GF-D8 (cell line): ENCODE measurements at places on chromosomes 11 and 22.

- no peak for DNase-seq
These were observed 30.2 kb downstream of the HTR3B start for GRCh38 chr11:113934761-113935160.

- DNase-seq = no peak
These were observed 68.5 kb downstream of the GAB2 start for GRCh38 chr11:78349114-78349513.

DNA sequence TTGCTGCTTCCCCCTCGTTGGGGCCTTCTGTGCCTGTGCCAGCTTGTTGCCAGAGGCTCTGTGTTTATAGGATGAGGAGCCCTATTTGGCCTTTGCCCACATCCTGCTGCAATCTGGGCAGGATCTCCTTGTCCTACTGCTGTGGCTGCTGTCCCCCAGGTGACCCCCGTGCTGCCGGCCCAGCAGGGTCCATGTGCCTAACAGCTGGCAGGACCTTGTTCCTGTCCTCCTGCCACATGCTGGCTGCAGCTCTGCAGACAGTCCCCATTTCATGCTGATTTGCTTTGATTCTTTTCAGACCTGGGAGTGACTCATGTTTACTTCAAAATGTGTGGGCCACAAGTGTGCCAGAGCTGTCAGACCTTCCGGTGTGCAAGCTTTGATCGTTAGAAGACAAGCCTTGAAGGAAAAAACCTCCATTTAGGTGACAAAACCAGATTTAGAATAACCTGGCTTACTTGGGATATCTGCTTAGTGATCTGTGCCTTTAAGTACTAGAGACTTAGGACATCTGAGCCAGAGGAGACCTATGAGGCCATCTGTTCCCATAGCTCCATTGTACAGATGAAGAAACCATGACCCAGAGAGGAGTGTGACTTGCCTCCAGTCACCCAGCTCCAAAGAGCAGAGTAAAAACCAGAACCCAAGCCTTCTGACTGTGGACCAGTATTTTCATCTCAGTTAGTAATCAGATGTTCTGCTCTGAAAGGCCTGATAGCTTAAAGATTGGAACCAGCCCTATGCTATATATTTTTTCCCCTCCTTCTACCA lies 11.1 kb downstream of the NAV2 start:
- no peak for DNase-seq

- DNase-seq = no peak
These were observed 27.2 kb downstream of the SHANK3 start for GRCh38 chr22:50699756-50700386.

DNA sequence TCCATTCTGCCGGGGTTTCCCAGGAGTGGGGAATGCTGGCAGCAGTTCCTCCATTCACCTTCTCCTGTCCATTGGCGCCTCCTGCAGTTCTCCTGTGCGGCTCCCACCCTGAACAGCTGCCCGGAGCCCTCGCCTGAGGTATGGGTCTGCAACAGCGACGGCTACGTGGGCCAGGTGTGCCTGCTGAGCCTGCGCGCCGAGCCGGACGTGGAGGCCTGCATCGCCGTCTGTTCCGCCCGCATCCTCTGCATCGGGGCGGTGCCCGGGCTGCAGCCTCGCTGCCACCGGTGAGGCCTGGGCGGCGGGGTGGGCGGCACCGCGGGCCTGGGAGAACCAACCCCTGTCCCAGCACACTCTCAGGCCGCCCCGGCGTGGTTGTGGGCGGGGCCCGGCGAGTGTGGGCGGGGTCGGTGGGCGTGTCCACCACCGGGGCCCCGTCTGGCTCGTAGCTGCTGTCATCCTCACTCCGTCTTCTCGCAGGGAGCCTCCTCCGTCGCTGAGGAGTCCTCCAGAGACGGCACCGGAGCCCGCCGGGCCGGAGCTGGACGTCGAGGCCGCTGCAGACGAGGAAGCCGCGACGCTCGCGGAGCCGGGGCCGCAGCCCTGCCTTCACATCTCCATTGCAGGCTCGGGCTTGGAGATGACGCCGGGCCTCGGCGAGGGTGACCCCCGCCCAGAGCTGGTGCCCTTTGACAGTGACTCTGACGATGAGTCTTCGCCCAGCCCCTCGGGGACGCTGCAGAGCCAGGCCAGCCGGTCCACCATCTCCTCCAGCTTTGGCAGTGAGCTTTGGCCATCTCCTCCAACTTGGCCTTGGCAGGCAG lies 14.0 kb upstream of the RELT start:
- no peak for DNase-seq

GRCh38 chr11:27210531-27210930 lies 152.5 kb downstream of the CCDC34 start:
- DNase-seq = no peak

GRCh38 chr11:66970807-66971442 lies 4.2 kb upstream of the C11orf86 start:
- DNase-seq = no peak

DNA sequence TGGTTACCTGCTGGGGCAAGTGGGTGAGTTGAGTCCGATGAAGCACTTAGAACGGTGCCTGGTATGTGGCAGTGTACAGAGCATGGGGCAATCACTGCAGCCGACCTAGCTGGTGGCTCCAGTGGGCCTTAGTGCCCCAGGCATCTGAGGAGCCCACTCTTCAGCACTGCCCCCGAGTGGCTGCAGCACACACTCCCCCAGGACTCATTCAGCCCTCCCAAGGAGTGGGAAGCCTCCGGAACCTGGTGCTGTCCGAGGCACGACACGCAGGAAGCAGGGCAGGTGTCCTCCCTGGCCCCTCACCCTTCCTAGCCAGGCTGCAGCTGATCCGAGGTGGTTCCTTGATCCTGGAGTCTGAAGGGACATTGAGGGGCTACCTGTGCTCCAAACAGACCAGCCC lies 42.4 kb upstream of the PRODH start:
- no peak for DNase-seq

GRCh38 chr11:77647654-77648305 lies 10.2 kb upstream of the CLNS1A start:
- DNase-seq = no peak

DNA sequence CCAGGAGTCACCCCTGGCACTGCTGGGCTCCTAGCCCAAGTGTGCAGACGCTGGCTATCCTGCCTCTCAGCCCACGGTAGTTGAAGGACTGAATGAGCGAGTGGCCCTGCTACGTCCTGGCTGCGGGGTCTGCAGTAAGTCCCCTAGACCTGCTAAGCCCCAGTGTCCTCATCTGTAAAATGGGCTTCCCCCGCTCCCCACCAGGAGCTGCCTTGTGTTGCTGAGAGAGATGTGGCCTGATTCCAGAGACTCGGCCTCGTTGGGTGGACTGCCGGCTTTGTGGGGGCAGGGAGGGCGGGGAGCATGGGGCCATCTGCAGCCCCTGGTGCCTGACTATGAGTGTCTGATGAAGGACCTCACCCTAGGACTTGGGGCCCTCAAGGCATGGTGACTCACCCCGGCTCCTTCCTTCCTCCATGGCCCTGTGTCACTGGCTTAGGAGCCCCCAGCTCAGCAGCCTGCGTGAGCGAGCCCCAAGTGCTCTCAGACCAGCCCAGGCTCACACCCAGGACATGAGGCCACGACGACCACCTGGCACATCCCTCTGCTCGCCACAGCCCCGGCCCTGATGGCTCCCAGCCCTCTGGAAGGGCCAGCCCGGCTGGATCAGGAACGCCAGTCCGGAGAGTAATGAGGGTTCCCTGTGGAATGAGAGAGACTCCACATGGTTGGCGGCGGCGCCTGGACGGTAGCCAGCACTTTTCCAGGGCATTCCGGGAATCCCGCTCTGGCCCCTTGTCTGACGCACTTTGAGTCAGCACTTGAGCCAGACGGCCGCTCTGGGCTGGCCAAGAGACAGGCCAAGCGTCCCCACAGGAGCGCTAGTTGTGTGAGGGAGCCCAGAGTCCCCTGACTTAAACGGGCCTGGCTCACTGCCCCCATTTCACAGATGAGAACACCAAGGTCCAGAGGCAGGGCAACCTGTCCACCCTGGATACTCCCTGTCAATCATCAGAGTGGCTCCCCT lies 50.5 kb upstream of the SHISAL1 start:
- no peak for DNase-seq

GRCh38 chr11:120499088-120499487 lies 12.5 kb upstream of the GRIK4 start:
- no peak for DNase-seq

DNA sequence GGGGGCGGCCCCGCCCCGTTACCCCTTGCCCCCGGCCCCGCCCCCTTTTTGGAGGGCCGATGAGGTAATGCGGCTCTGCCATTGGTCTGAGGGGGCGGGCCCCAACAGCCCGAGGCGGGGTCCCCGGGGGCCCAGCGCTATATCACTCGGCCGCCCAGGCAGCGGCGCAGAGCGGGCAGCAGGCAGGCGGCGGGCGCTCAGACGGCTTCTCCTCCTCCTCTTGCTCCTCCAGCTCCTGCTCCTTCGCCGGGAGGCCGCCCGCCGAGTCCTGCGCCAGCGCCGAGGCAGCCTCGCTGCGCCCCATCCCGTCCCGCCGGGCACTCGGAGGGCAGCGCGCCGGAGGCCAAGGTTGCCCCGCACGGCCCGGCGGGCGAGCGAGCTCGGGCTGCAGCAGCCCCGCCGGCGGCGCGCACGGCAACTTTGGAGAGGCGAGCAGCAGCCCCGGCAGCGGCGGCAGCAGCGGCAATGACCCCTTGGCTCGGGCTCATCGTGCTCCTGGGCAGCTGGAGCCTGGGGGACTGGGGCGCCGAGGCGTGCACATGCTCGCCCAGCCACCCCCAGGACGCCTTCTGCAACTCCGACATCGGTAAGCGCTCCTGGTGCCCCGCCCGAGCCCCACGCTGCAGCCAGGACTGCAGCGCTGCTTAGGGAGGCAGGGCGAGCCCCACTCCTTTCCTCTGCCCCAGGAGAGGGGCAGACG lies at the start of gene TIMP3:
Gene TIMP3 (plus strand): TSS at position 169 of the 700 bp plus-strand sequence. CDS start 297 bp downstream, at position 466.
- DNase-seq = no peak

DNA sequence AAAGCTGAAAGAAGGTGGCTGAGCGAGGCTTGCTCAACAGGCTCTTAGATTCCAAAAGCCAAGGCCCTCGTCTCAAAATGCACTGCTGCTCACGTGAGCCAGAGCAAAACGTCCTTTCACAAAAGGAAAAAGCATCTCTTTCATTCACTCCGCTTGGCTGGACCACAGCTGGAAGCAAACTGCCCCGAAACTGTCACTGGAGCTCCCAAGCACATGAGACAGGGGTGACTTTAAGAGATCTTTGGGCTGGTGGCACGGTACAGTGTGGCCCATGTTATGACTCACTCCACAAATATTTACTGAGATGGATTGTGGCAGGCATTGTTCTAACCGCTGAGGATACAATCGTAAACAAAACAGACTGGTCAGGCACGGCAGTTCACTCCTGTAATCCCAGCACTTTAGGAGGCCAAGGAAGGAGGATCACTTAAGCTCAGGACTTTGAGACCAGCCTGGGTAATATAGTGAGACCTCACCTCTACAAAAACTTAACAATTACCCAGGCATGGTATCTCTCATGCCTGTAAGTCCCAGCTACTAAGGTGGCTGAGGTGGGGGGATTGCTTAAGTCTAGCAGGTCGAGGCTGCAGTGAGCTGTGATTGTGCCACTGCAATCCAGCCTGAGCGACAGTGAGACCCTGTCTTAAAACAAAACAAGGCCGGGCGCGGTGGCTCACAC lies 3.6 kb downstream of the PLA2G6 start:
- no peak for DNase-seq

- DNase-seq = no peak
These were observed 123.0 kb downstream of the TRIM44 start for GRCh38 chr11:35785287-35786167.

- DNase-seq = no peak
These were observed 51.0 kb downstream of the CD6 start for GRCh38 chr11:61022311-61023085.

DNA sequence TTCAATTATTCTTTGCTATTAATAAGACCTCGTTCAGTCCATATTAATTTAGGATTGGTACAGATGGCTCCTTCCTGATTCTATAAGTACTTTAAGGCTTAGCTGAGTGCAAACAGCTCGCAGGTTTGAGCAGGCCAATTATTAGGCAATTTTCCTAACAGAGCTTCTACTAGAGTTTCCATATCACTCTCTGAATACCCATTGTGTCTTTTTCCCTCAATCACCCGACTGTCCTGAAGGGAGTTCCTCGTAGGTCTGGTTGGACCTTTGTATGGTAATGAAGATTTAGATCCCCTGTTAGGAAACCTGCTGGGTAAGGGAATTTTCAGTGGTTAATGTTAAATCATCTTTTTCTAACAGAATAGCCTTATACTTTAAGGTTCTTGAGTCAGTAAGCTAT lies 61.1 kb downstream of the ARHGAP42 start:
- no peak for DNase-seq

DNA sequence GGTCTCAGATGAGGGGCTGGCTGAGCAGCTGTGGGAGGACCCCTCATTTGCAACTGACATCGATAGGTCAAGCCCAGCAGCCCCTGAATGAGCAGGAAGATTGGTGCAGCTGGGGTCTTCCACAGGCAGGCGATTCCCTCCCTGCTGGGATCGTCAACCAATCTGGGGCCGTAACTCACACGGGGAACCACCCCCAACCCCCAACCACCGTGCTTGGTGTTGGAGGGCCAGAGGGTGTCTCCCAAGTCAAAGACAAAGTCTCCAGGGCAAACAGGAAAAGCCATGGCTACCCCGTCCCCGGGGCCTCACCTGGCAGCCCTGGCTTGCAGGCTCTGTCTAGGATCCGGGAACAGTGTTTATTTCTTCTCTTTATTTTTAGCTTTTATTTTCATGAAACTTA lies 26.9 kb upstream of the SCUBE1 start:
- no peak for DNase-seq

GRCh38 chr11:133951327-133952198 lies 5.2 kb downstream of the IGSF9B start:
- no peak for DNase-seq

GRCh38 chr11:99522467-99523173 lies 501.9 kb downstream of the CNTN5 start:
- DNase-seq = no peak

DNA sequence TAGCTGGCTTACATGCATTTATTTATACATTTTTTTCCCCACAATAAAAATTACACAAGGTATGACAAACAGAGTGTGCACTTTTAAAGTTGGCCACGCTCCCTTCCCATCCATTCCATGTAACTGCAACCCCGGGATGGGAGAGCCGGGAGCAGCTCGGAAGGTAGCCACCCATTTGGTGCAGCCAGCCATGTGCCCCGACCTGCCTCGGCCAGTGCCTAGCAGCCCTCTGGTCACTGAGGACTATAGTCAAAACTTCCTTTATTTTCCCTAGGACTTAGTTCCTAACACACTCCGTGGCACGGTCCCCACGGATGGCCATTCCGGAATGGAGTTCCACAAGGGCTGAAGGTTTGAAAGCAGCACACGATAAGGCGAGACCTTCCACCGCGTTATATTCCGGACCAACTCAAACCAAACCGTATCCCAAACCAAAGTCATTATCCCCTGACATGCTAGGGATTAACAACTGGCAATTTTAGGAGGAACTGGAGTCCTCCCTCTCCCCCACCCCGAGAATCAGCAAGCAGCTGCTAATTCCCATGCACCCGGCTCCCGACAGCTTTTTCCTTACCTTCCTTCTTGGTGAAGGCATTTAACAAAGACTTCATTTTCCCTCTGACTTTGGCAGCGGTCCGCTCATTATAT lies 426.4 kb downstream of the SHANK2 start:
- no peak for DNase-seq

- no peak for DNase-seq
These were observed 17.1 kb downstream of the PCF11 start for GRCh38 chr11:83174008-83174407.
